ENCODE measurements at places on chromosomes 2 and 18. TPM values are rescaled to one million over a fixed set of nuclear protein-coding genes. Genes with fewer than 3 reads are reported as not detected.

DNA sequence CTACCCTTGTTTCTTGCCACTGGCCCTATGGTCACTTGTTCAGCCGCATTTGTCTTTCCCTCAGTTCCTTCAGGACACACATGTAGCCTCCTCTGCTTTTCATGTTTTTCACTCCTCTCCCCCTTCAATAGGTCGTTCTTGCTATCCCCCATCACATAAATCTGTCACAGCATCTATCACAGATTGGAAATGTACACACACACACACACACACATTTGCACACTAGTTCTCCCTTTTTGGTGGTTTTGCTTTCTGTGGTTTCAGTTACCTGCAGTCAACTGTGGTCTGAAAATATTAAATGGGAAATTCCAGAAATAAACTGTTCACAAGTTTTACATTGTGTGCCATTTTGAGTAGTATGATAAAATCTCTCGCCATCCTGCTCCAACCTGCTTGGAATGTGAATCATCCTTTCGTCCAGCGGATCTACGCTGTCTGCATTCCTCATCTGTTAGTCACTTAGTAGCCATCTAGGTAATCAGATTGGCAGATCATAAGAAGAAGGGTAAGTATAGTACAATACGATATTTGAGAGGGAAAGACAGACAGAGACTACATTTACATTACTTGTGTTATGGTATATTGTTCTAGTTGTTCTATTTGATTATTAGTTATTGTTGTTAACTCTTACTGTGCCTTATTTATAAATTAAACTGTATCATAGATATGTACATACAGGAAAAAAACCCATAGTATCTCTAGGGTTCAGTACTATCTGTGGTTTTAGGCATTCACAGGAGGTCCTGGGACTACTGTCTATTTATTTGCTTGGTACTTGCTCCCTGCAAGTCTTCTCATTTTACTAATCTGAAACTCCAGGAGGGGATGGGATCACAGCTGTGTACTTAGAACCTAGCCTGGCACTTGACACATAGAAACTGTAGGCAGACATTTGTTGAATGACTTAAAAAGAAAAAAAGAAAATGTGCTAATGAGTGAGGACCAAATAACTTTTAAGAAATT lies 86.1 kb upstream of the PNPT1 start:
- peak; percentile 96 for DNase-seq

DNA sequence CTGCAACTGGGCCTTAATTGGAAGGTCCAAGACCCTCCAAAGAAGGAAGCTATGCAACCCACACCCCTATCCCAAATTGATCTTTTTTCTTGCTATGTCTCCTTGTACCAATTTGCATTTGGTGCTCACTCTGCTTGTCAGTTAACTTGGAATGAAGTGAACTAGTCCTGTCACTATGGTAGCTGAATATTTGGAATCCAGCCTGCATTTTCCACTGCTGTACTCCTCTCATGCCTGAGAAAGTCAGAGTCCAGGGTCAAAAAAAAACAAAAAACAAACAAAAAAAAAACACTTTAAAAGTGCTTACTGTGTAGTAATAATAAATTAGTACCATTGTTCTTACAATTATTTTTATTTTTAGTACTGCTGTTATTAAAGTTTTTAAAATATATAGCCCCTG lies 462.8 kb upstream of the SLC8A1 start:
- DNase-seq = no peak

MREG gene
- total RNA-seq = 3.6 TPM

LYG2 gene
- total RNA-seq = not detected

- DNase-seq = no peak
Observed at GRCh38 chr2:31204783-31205182, 12.5 kb downstream of the CAPN14 start.

AAK1 gene
- total RNA-seq = 32.6 TPM

DNA sequence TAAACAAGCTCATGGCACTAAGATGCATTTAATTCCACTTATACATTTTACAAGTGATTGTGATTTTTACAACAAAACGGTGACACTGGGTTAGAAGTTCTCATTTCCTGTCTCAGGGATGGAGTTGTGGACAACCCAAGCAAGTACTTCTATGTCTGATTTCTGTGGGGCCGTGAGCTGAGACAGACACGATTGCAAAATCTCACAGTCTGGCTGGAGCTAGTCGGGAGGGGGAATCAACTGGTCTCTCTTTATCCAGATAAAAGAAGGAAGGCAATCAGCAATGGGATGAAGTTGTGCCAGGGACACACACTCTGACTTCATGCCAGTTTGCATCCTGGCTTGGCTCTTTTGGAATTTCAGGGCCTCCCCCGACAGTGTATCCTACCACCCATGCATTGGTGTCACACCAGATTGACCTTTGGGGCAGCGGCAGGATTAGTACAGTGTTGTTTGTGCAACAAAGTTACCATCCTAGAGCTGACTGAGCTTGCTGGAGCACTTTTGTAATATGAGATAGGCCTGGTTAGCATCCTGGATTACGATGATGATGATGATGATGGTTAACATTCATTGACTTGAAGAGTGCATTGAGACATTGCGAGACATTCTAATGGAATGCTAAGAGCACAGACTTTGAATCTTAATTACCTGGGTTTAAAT lies 98.8 kb downstream of the CTAGE1 start:
- DNase-seq = no peak

FBLN7 gene
- total RNA-seq = 3.0 TPM

NTSR2 gene
- not detected for total RNA-seq

ICOS gene
- not detected for total RNA-seq

- DNase-seq = no peak
Observed at GRCh38 chr2:199810422-199811171, 40.4 kb downstream of the FTCDNL1 start.

DNA sequence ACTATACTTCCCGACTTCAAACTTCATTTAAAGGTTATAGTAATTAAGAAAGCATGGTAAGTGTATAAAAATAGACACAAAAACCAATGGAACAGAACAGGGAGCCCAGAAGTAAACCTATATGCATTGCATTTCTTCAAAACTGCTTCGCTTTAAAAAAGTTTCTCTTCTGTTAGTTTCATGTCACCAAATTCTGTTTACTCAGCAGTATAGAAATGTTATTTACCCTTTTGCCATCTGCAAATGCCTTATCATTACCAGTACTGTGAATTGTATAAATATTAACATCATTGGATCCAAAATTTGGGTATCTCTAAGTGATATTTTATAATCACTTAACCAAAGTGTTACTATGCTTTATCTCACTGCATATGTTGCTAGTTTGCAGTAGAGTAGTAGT lies 45.9 kb upstream of the ZNF638 start:
- no peak for DNase-seq

GRCh38 chr2:181884601-181885000 lies 6.9 kb upstream of the ITPRID2 start:
- no peak for DNase-seq

DNA sequence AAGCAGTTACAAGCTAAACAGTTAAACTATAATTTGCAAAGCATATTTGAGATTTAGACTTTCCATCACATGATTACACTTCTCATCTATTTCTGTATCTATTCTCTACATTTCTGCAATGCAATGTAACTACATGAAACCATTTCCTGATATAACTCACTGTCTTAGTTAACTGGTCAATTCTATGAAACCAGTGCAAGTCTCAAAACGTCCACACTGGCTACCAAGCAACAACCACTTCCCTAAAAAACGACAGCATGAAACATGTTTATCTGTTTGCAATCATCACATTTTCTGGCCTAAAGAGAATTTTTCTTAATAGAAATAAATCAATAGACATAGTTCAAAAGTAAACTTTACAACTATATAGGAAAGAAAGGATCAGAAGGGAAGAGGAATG lies 17.4 kb downstream of the FECH start:
- DNase-seq = no peak

COL6A3 gene
- total RNA-seq = 2.1 TPM

UGT1A6 gene
- total RNA-seq = not detected

DNA sequence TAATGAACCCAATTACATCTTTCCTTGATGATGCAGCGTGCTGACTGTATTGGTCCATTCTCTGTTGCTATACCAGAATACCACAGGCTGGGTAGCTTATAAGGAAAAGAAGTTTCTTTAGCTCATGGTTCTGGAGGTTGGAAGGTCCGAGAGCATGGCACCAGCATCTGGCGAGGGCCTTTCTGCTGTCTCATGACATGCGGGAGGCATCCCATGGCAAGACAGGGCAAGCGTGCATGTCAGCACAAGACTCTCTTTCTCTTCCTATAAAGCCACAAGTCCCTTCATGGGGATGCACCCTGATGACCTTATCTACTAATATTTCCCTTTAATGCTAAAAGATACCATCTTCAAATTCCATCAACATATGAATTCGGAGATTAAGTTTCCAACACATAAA lies 122.8 kb upstream of the FHL2 start:
- no peak for DNase-seq

DNA sequence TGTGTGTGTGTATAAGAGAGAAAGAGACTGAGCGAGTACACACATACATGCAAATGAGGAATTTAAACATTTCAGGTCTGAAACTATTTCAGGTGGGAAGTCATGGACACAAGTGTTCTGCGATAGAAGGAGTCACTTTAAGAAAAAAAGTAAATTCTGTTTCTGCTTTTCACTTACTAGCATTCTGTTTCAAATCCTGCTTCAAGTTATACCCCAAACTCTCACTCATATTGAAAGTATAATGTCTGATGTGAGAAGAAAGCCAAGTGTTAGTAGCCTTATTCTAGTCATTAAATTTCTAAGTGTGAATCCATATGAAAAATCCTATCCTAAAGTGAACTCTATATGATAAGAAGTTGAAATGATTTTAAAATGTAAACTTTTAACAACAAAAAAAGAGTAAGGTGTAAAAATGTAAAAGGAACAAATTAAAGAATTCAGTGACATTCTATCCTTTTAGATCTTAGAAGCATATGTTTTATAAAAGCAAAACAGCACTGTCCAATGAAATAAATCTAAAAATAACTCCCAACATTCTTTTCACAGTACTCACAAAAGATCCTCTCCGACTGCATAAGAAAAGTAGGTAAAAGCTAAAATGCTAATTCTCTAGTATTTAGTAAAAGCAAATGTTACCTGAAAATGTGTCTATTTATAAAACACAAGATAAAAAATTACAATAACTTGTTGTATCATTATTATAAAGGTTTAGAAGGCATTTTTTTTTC lies 570.6 kb downstream of the ZEB2 start:
- peak; percentile 3 for DNase-seq
